ENCODE measurements at places on chromosomes 6 and 20. TPM values are rescaled to one million over a fixed set of nuclear protein-coding genes. Genes with fewer than 3 reads are reported as not detected.

DNA sequence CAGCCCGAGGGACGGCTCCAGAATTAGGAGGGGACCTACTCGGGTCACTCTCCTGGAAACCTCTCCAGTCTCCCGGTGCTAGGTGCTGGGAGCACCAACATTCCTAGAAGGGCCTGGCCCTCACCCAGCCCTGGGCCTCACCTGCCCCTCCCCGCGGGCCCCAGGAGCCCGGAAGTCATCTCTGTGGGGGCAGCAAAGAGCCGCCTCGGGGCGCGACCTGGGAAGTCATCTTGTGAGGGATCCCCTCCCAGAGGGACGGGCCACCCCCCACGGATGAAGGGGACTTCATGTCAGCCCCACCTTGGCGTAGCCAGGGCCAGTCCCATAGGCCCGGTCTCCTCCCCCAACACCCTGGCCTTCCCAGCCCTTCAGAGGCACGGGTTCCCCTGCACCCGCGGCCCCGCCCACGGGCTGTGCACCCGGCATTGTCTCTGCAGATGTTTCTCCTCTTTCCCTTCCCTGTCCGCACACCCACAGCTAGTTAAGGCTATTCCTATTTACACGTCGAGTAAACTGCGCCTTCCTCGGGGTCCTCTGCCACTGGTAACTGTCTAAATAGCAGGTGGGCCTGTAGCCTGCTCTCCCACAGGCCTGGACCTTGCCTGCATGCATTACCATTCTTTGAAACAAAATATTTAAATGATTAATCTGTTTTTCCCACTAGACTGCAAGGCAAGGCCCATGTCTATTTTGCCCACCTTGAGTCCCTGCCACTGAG is 896 bp upstream of the RNASET2 start:
- DNase-seq: peak; percentile 65

GRCh38 chr6:99689916-99690685 is 83.5 kb downstream of the PRDM13 start:
- no peak for DNase-seq

GRCh38 chr6:34231566-34232336 is 4.9 kb upstream of the HMGA1 start:
- no peak for DNase-seq

GRCh38 chr6:159609652-159610178 is 83.3 kb downstream of the SOD2 start:
- no peak for DNase-seq

DNA sequence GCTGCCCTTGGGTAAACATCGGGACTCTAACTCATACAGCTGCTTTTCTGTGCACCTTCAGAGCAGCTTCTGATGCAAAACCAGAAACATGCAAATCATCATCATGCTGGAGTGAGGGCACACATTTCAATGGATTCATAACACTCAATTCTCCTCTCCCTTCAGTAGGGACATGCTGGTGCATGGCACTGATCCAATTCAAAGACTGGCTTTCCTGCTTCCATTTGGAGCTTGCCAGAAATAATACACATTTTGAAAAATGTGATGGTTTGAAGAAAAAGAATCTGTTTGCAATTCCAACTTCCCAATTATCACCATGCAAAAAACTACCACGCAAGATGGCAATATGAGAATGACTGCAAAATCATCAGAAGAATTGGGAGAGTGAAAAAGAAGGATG is 65.2 kb upstream of the PDE10A start:
- DNase-seq: no peak

GRCh38 chr20:14830899-14831298 is 493.5 kb upstream of the FLRT3 start:
- no peak for DNase-seq

GRCh38 chr6:105882121-105882803 is 203.9 kb upstream of the PRDM1 start:
- DNase-seq: no peak

Gene TTI1
- total RNA-seq: 11.5 TPM

Gene TSBP1
- not detected for total RNA-seq

Gene ME1
- total RNA-seq: 26.5 TPM

Gene POU3F2
- not detected for total RNA-seq

Data from right atrium auricular region (tissue), 2 donors.